Natural killer cell (primary cell): ENCODE measurements at places on chromosomes 1 and 21. TPM values are rescaled to one million over a fixed set of nuclear protein-coding genes. Genes with fewer than 3 reads are reported as not detected.

- H3K36me3 ChIP-seq: peaks cover 5% of the 10 kb centered on the region
- peak overlapping the region; percentile 84 for H3K27ac ChIP-seq
- H3K4me3 ChIP-seq: peak overlapping the region; percentile 86
- H3K27me3 ChIP-seq: no peaks in the 10 kb centered on the region
These were observed 246 bp downstream of the ATP2B4 start for GRCh38 chr1:203626910-203627246.

GRCh38 chr1:182633657-182634281 lies 29.6 kb upstream of the RGS16 start:
- peaks cover 18% of the 10 kb centered on the region for H3K4me1 ChIP-seq
- H3K36me3 ChIP-seq: no peaks in the 10 kb centered on the region
- no peaks in the 10 kb centered on the region for H3K27me3 ChIP-seq

DNA sequence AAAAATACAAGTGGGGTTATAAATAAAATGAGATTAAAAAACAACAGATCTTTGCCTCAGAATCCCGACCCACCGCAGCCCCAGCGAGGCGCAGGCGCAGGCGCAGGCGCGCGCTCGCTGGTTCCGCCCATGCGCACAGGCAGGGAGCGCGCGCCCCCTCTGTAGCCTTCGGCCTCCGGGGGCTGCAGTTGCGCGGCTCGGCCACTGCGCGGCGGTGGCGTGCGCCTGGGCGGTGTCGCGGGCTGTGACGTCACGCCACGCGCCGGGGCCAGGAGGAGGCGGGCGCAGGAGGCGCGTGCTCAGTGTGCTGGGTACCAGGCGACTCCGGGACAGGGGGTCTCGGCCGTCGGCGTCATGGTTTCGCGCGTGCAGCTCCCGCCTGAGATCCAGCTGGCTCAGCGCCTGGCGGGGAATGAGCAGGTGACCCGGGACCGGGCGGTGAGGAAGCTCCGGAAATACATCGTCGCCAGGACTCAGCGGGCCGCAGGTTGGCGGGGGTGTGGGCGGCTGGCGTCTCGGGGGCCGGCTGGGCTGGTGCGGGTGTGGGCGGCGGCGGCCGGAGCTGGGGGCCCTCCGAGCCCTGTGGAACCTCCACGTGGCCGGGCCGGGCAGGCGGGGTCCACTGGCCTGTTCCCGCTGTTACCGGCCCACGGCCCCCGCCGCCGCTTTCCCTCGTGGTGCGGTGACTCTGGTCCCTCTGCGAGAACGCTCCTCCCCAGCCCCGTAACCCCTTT lies at the start of gene RRP1:
TSS of gene RRP1 (plus strand) at position 302 of the 734 bp plus-strand sequence. CDS start at position 355, 53 bp downstream.
- peaks cover 19% of the 10 kb centered on the region for H3K4me1 ChIP-seq
- H3K27ac ChIP-seq: peak within 1 kb of the TSS; percentile 74
- peak; percentile 96 for DNase-seq
- H3K36me3 ChIP-seq: peaks cover 25% of the 10 kb centered on the region
- no peaks in the 10 kb centered on the region for H3K27me3 ChIP-seq

DNA sequence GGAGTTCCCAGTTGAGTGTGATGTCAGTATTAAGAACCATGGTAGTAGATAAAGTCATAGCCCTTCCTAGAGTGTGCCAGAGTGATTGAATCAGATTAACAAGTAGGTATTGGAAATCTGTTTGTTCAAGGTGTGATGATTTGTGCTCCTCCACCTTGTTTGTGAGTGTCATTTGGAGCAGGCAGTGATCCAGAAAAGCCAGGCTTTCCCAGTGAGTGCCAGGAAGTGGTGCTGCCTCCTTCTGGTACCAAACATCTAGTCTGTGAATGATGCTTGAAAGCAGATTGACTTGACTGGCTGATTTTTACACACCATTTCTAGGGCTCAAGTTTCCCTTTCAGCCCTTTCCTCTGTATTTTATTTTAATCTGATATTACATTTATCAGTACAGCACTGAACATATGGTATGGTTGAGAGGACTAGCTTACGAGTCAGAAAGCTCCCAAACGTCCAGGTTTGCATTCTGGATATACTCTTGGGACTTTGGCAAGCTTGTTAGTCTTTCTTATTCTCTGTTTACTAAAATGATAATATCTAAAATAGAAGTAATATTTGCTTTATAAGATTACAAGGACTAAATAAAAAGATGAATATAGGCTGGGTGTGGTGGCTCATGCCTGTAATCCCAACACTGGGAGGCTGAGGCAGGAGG lies 100.7 kb downstream of the PATJ start:
- no peaks in the 10 kb centered on the region for H3K4me1 ChIP-seq
- H3K4me3 ChIP-seq: no peak overlapping the region
- no peaks in the 10 kb centered on the region for H3K27me3 ChIP-seq
- no peak overlapping the region for H3K27ac ChIP-seq
- no peak for DNase-seq

GRCh38 chr1:4147509-4147908 lies 247.4 kb upstream of the C1orf174 start:
- no peaks in the 10 kb centered on the region for H3K4me1 ChIP-seq
- H3K27me3 ChIP-seq: no peaks in the 10 kb centered on the region
- DNase-seq: no peak
- no peaks in the 10 kb centered on the region for H3K36me3 ChIP-seq

DNA sequence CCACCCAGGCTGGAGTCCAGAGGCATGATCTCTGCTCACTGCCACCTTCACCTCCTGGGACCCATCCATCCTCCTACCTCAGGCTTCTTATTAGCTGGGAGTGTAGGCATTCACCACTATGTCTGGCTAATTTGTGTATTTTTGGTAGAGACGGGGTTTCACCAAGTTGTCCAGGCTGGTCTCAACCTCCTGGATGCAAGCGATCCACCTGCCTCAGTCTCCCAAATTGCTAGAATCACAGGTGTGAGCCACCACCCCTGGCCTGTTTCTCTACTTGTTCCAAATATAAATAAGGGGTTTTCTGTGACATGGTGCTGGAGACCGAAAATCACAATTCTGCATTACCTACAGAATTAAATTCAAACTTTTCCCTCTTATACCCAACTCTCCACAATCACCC lies 36.6 kb upstream of the HSD3B1 start:
- H3K4me1 ChIP-seq: no peaks in the 10 kb centered on the region
- no peaks in the 10 kb centered on the region for H3K27me3 ChIP-seq
- H3K27ac ChIP-seq: no peak overlapping the region
- DNase-seq: no peak

WDR64 gene
- total RNA-seq: not detected

NTPCR gene
- 25.7 TPM for total RNA-seq

C1orf50 gene
- total RNA-seq: 12.7 TPM

MKNK1 gene
- total RNA-seq: 81.5 TPM

RIPPLY3 gene
- not detected for total RNA-seq
